ENCODE measurements at places on chromosomes 5 and 9. TPM values are rescaled to one million over a fixed set of nuclear protein-coding genes. Genes with fewer than 3 reads are reported as not detected.

- DNase-seq: no peak
These were observed 22.3 kb upstream of the NPM1 start for GRCh38 chr5:171365351-171365750.

- no peak for DNase-seq
These were observed 196.2 kb upstream of the ELL2 start for GRCh38 chr5:96157841-96158291.

GRCh38 chr5:100900142-100900795 lies 2.8 kb downstream of the ST8SIA4 start:
- peak; percentile 67 for DNase-seq

- DNase-seq: no peak
These were observed 60.0 kb upstream of the TYRP1 start for GRCh38 chr9:12633016-12633765.

DNA sequence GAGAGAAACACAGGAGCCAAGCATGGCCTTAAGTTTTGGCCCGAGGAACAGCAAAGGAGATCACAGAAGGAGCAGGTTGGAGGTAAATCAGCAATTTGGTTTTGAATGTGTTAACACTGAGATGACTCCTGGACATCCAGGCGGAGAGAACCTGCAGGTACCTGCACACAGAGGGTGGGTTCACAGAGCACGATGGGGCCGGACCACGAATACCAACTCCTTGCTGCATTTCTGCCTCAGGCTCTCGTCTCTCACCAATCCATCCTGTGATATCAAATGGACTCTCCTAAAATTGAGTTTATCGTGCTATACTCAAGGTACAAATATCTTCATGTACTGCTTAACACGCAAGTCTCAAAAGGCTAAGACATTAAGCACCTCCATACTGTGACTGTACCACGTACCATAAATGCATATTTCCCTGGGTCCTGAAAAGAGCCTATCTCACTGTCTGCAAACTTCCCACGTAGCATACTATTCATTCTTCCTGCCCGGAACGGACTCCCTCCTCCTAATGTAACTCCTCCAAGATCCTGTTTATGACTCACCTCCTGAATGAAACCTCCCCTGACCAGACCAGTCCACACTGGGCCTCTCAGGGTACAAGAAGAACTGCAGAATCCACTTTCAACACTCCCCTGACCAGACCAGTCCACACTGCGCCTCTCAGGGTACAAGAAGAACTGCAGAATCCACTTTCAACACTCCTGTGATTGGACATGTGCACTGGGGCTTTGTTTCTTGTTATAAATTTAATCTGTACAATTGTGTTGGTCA lies 380.8 kb upstream of the RFX3 start:
- no peak for DNase-seq

GRCh38 chr5:147388184-147389108 lies 121.4 kb downstream of the DPYSL3 start:
- no peak for DNase-seq

DNA sequence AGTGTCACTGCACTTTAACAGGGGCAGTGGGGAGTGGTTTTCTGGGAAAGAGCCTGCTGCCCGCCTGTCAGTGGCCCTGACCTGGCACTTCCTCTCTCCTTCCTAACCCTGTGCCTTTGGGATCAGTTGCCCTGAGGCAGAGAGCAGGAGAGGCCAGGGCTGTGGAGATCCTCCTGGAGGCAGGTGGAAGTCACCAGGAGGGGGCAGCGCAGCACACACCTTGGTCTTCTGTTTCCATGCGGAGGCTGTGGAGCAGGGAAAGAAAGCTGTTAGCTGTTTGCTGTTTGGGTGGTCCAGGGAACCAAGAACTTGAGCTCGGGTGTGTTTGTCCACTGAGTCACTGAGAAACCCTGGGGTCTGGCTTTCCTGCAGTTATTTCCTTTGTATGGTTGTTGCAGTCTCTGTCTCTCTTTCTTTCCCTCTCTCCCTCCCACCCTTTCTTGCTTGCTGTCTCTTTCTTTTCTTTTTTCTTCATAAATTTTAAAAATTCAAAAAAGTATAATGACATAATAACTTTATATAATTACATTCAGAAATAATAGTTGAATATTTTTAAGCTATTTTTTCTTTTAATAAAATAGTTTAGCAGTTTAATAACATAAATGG lies 28.1 kb downstream of the NTRK2 start:
- peak; percentile 16 for DNase-seq

DNA sequence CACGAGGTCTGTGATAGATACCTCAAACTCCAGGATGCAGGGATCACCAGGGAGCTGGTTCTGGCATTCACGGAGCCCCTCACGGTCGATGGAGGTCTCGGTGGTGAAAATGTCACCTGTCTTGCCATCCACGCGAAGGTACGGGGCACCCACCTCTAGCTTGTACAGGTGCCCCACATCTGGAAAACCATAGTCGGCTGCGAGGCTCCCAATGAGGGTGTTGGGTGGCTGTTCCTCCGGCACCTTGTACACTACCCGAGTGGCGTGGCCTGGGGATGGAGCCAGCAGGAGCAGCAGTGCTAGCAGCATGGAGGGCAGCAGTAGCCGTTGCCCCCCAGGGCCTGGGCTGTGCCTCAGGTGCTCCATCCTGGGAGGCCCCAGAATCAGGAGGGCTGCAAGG lies 9.2 kb downstream of the PCDH1 start:
- DNase-seq: no peak

- no peak for DNase-seq
These were observed 326.7 kb downstream of the PLK2 start for GRCh38 chr5:58133216-58133615.

- DNase-seq: peak; percentile 75
These were observed 1.3 kb downstream of the QSOX2 start for GRCh38 chr9:136244122-136244968.

GRCh38 chr5:61801174-61801573 lies 469.1 kb downstream of the ZSWIM6 start:
- no peak for DNase-seq

- no peak for DNase-seq
These were observed 91.8 kb upstream of the PRSS3 start for GRCh38 chr9:33703430-33704102.

- no peak for DNase-seq
These were observed 29.5 kb upstream of the SPIN1 start for GRCh38 chr9:88358723-88359122.

- DNase-seq: peak; percentile 27
These were observed at the start of gene DAPK1 for GRCh38 chr9:87497604-87498045. TSS of gene DAPK1 (plus strand) at chr9:87497867. CDS start at chr9:87499078, 1,211 bp downstream.

DNA sequence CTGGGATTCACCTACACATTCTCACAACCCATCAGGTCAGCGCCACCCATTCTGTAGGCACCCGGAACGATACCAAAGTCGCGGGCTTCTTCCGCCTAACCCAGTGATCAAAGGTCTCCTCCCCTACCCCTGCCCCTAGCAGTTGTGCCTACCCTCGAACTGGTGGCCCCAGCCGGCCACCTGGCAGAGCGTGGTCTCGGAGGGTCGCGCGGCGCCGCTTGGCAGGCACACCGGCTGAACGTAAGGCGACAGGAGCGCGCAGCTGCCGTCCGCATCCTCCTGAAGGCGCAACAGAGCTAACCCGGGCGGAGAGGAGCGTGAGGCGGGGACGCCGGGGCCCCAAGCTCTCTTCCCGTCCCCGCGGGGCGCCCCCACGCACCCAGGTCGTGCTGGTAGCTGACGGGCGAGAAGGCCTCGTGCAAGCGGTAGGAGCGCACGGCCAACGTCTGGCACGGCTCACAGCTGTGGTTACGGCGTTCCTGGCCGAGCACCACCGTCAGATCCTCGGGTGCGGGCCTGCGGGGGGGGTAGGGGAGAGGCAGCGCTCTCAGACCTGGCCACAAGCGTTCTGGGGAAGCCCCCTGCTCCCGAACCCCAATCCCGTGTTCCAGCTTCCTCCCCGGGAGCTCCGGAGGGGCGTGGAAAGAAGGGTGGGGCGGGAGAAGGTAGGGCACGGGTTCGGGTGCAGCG lies 2.8 kb upstream of the PFN3 start:
- DNase-seq: peak; percentile 54

ADAMTS2 gene
- total RNA-seq: not detected

SMIM33 gene
- not detected for total RNA-seq

NIM1K gene
- total RNA-seq: 2.1 TPM

GABRB2 gene
- total RNA-seq: not detected

SLC46A2 gene
- not detected for total RNA-seq

CCNI2 gene
- 6.9 TPM for total RNA-seq

MED22 gene
- 42.3 TPM for total RNA-seq

Data from activated naive CD8-positive, alpha-beta T cell treated with anti-CD3 and anti-CD28 coated beads for 36 hours (primary cell).